Activated CD4-positive, alpha-beta T cell treated with anti-CD3 and anti-CD28 coated beads, Interleukin-2, amount 10 ng/mL, durations not matched to agents 24 days and 14 days (primary cell): ENCODE measurements at places on chromosomes 6 and 20. TPM values are rescaled to one million over a fixed set of nuclear protein-coding genes. Genes with fewer than 3 reads are reported as not detected.
A peak's percentile ranks its signal among the peaks of the same experiment; 100 is the strongest.

GRCh38 chr20:35673884-35674283, 9.2 kb upstream of the CPNE1 start:
- H3K27me3 ChIP-seq, result no peaks in the 10 kb centered on the region
- DNase-seq, result no peak
- H3K4me3 ChIP-seq, result no peak overlapping the region
- peaks cover 34% of the 10 kb centered on the region for H3K36me3 ChIP-seq
- H3K27ac ChIP-seq, result no peak overlapping the region

DNA sequence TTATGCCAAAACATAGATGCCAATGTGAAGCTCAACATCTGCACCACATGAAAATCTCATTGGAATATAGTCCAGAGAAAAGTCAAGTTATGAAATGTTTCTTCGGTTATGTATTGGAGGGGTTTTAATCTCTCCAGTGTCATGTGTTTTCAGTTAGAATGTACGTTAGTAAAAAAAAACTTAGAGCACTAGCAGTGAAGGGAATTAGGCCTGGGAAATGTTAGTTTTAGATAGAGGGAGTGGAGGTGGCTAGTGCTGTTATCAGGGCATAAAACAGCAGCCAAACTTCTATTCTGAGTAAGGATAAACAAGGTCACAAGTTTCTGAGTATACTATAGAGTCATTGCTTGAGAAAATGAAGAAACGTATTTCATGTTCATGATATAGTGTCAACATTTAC, 42.9 kb downstream of the HDGFL1 start:
- no peak overlapping the region for H3K4me3 ChIP-seq
- no peaks in the 10 kb centered on the region for H3K27me3 ChIP-seq
- H3K4me1 ChIP-seq, result no peaks in the 10 kb centered on the region
- H3K27ac ChIP-seq, result no peak overlapping the region

DNA sequence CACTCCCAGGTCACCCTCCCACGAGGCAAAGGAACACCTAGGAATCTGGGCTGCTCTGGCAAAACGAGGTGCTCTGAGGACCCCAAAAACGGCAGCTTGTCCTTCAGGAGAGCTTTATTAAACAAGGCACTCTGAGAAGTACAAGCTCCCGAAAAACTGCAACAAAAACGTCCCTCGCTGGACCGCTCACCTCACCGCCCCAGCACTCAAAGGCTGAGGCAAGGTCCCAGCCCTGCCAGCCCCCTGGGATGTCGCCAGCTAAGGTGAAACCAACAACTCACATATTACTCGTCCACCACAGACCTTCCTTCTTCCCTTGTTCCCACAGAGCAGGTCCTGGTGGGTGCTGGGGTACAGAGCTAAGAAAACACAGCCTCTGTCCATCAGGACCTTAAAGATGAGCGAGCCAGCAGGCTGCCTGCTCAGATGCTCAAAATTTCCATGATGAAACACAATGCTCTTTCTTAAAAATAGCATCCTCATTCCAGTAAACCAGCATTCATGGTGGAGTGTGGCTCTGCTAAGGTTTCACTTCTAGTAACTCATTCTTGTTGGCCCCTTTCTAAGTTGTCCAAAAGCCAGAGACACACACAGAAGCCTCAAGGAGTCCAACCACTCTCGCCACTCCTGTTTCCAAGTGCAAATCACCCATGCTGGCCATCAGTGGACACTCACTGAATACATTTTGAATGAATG, 35.9 kb downstream of the ATP9A start:
- H3K27me3 ChIP-seq, result no peaks in the 10 kb centered on the region
- H3K27ac ChIP-seq, result peak overlapping the region; percentile 97
- H3K4me3 ChIP-seq, result peak overlapping the region; percentile 79
- no peak for DNase-seq
- no peaks in the 10 kb centered on the region for H3K36me3 ChIP-seq

DNA sequence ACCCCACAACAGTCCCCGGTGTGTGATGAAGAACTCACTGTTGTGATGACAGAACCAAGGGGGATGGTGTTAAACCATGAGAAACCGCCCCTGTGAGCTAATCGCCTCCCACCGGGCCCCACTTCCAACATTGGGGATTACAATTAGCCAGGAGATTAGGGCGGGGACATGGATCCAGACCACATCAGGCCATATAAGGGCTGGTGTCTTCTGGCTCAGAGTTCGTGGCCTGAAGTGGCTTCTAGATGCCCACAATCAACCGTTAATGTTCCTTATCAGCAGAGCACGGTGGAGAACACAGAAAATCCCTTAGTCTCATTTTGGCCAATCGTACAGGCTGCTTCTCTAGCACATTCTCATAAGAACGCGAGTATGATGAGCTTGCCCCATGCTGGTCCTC, 10.9 kb upstream of the MAS1 start:
- H3K4me1 ChIP-seq, result no peaks in the 10 kb centered on the region
- no peak overlapping the region for H3K27ac ChIP-seq
- no peak overlapping the region for H3K4me3 ChIP-seq
- DNase-seq, result no peak

ACTL10 gene
- 3.7 TPM in 2 replicates for total RNA-seq
